ENCODE measurements at places on chromosomes 16 and 17.

DNA sequence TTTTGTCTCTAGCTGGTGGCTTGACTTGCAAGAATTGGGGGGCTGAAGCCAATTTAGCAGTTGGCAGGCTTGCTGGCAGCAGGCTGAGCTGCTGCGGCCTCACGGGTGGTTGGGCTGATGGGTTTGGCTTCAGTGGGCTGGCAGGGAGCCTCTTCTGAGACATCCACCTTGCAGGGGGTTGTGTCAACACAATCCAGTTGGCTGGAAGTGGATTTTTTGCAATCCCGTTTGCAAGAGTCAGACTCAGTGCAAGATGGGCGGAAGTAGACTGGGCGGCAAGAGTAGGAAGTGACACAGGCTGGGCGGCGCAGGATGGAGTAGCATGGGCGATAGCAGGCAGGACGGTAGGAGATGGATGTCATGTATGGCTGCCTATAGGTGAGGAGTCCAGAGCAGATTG, 1.5 kb downstream of the KRTAP16-1 start:
- DNase-seq: peak; percentile 87

GRCh38 chr17:75402026-75402425, 3.5 kb downstream of the GRB2 start:
- no peak for DNase-seq

- DNase-seq: no peak
Observed at GRCh38 chr16:85148931-85149330, 36.7 kb upstream of the CIBAR2 start.

- no peak for DNase-seq
Observed at GRCh38 chr16:69404275-69404805, 18.5 kb upstream of the TERF2 start.
